ENCODE measurements at places on chromosomes 6 and 20.

GRCh38 chr6:159682295-159682694 lies 10.7 kb downstream of the SOD2 start:
- DNase-seq: no peak

DNA sequence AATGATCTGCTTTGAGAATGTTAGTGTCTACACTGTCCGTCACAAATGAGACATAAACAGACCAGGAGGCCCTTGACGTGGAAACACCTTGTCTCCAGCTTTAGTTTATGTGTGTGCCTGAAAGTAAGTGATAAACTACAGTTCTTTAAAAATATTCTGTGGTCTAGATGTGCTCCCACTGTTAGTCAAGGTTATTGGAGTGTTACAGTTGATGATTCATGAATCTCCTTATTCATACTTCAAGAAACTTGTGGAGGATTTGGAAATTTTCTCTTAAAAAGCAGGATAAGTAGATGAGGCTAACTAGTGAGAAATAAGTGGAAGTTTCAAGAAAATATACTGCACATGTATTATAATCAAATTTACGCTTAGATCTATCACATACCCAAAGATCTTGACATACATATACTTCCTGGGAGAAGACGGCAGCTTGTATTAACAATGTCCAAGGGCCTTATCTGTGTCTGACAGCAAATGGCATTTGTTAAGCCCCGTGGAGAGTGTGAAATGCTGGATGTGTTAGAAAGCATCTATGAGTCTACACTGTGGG lies 90.5 kb upstream of the MBOAT1 start:
- no peak for DNase-seq

DNA sequence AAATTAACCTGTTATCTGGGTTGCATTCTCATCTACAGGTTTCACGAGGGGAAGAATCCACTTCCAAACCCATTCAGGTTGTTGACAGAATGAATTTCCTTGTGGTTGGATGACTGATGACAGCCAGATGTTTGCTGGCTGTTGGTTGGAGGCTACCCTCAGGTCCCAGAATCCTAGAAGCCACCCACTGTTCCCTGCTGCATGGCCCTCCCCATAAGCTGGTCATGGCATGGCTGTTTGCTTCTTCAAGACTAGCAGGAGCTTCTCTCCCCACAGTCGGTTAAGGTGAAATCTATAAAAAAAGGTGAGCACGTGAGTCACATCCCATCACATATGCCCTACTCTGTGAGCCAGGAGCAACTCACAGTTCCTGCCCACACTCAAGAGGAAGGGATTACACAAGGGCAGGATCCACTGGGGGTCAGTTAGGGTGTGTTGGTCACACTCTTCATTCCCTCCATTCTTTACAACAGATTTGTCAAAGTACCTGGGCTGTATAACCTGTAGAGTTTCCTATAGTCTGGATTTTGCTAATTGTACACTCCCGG lies 19.5 kb upstream of the RPS10 start:
- no peak for DNase-seq

GRCh38 chr6:128256095-128256494 lies 264.3 kb downstream of the PTPRK start:
- DNase-seq: no peak

DNA sequence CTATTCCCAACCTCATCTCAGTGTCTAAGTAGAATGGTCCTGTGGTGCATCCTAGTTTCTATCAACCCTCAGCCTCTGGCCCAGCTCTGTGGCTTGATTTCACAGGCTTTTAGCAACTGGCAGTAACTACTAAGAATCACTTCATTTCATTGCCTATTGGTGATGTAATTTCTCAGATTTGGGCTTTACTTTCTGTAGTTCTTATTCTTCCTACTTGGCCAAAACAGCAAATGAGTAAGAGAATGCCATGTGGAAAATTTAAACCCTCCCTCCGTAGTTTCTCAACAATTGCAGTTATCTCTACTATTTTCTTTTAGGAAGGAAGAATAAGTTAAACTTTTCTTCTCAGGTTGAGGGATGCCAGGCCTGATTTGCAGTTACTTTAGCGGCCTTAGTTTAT lies 387.3 kb downstream of the CDKAL1 start:
- DNase-seq: no peak

GRCh38 chr20:23437126-23437899 lies 2.2 kb upstream of the CSTL1 start:
- DNase-seq: no peak

DNA sequence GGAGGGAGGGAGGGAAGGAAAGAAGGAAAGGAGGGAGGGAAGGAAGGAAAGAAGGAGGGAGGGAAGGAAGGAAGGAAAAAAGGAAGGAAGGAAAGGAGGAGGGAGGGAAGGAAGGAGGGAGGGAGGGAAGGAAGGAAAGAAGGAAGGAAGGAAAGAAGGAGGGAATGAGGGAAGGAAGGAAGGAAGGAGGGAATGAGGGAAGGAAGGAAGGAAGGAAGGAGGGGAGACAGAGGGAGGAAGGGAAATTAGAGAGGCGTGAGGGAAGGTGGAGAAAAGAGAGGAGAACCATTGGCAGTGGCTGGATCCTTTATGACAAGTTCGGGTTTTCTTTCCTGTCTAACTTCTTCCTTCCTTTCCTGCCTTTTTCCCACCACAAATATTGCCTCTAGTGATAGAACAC lies 22.3 kb upstream of the SUPT3H start:
- DNase-seq: no peak
